ENCODE measurements at places on chromosomes 12 and 14.

GRCh38 chr14:75297411-75298040 lies 18.9 kb downstream of the FOS start:
- no peak for DNase-seq

GRCh38 chr12:20282401-20282800 lies 85.9 kb upstream of the PDE3A start:
- no peak for DNase-seq

- no peak for DNase-seq
Observed at GRCh38 chr12:94553130-94553519, 93.5 kb upstream of the CEP83 start.

DNA sequence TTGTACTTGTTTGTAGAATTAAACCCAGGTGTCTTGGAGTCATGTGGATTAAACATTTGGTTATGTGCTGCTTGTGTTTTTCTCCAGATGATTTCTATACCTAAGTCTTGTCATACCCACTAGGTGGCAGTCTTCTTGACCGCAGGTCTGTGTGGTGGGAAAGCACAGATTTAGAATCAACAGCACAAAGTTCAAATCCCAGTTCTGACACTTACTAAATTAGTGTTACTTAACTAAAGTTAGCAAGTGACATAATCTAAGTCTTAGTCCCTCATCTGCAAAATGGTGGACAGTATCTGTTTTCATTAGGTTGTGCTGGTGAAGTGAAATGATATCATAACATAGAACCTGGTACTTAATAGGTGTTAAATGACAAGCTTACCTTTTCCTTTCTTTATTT lies 151.0 kb upstream of the ARHGAP5 start:
- peak; percentile 58 for DNase-seq

DNA sequence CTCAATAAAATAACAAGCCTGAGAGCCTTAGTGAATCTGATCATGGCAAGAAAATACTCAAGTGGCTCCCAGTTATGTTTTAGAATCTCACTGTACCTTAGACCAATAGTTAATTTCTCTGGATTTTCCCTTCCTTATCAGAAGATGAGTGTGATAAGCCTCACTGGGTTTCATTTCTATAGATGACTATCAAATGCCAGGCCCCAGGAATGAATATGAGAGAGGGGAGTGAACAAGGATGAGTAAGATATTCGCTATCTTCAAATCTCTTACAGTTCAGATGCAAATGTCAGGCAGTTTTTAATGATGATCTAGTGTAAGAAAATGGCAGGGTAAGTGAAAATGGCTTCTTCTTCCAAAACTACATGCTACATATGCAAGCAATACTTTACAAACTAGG lies 26.1 kb upstream of the OR10P1 start:
- DNase-seq, result no peak

DNA sequence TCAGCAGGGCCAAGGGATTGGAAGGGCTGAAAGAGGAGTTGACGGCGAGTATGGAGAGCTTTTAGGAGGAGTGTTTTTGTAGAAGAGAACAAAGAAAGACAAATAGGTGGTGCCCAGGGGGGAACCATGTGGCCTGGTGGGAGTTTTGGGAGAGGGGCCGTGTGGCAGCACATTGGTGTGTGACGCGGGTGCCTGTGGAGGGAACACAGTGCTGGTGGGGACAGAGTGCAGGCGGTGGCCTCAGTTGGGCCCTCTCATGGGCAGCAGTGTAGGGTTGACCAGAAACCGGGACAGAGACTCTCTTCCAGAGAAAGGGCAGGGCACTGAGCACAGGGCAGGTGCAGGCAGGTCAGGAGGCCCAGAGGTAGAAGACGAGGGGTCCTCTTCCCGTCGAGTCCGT lies 56.5 kb downstream of the TECPR2 start:
- DNase-seq, result no peak

DNA sequence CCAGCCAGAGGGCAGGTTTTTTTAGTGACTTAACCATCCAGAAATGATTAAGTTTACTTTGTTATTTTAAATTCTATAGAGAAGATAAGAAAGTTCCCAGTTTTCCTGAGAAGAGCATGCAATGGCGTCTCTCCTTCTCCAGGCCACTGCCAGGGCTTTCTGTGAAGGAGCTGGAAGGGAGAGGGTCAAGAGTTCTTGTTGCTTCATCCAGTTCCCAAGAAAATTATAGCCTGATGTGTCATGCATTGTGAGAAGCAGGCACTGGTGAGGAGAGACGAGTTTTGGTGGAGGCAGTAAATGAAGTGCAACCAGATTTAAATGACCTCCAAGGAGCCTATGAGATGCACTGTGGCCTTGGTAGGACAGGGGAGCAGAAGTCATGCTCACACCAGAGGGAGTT lies 14.2 kb downstream of the ELK3 start:
- DNase-seq, result no peak

DNA sequence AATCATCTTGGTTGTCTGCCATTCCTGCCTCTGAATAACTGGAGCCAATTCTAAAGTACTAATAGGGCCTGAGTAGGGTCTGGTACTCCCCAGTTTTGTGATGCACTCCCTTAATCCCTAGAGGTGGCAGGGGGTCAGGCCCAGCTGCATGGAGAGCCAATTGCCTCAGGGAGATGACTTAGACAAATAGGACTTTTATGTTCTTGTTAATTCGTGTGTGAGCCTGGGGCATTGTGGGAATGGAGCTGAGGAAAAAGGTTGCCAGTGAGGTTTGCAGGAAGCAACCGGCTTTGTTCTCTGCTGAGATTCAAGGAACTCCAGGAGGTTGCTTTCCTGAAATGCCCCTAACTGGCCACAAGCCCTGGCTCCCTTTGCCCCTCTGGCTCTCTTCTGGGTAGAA lies 6.8 kb upstream of the DCD start:
- DNase-seq, result no peak
